Stimulated activated CD8-positive, alpha-beta memory T cell treated with anti-CD3 and anti-CD28 coated beads, Interleukin-2, amount 100 ng/mL, for 1 hour (primary cell): ENCODE measurements at places on chromosomes 12 and 14.

GRCh38 chr12:114319422-114319821, 86.5 kb downstream of the TBX5 start:
- no peak for DNase-seq

DNA sequence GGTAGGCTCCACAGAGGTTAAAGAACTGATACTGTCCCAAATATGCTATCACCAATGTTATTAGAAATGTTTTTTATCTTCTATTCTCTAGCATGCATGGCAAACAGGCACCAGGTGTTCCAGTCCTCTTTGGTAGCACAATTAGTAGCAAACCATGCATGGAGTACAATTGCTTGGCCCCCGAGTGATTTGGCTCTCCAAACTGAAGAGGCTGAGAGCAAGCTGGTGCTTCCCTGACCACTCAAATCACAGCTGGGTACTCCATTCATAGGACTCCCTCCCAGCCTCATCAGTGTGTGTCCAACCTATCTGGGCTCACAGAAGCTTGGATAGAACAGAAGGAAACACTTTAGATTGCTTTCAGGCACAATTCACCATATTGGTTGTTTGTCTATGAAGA, 93.4 kb downstream of the DIO2 start:
- no peak for DNase-seq

DNA sequence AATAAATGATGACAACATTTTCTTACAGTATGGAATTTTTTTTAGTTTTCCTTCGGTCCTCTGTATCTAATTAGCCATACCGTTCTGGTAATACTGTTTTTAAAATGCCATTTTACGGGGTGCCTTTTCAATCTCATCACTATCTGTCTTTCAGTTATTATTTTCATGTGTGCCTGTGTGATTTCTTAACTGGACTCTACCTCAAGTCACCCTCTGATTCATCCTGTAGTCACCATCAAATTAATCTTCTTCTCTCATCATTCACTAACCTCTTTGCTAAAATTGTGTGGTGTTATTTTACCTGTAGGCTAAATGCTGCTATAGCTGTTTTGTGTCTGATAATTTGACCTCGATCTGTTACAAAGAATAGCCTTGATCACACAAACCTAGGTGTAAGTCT, 16.0 kb upstream of the CCT2 start:
- no peak for DNase-seq

DNA sequence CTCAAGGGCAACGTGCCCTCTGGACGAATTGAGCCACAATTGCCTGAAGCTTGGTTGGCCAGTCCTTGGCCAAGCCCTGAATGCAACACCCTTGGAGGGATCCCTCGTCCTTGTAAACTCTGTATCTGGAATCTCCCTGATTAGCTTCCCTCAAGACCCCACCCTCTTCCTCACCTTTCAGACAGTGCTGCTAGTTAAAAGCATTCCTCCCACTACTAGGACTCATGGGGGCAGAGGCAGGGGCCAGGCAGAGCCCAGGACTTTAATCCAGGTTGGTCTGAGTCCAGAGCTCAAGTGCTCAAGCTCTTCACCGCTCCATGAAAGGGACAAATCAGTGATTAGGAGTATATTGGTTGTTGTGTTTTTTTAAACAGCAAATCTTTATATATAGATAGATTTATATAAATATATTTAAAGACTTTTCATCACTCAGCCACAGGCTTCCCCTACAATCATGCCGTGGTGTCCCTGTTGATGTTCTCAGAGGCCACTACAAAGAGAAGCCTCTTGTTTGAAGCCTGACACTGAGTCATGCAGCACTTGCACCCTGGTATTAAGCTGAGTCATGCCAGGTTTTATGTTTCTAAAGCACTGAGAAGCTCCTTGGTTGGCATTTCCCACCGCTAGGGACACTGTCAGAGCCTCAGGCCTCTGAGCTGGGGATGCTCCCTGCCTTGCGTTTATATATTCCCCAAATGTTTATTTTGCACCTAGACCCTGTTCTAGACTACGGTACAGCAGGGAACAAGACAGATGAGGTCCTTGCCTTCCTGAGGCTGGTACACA, 53.8 kb upstream of the GSC start:
- no peak for DNase-seq

DNA sequence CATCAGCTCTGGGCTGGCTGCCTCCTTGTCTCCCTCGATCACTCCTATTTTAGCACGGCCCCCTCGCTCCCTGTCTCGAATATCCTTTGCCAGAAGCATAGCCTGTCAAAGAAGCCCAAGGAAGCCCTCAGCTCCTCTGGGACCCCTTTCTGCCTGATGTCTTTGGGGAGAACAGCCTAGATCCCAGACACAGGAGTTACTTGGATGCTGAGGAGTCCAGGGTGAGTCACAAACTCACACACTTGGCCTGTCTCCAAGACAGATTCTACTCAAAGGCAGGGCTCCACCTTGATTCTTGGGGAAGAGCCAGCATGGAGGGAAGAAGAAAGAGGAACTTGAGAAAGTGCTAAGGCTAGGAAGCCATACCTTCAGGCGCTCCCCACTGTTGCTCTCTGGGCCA, 8.1 kb downstream of the AVIL start:
- no peak for DNase-seq

DNA sequence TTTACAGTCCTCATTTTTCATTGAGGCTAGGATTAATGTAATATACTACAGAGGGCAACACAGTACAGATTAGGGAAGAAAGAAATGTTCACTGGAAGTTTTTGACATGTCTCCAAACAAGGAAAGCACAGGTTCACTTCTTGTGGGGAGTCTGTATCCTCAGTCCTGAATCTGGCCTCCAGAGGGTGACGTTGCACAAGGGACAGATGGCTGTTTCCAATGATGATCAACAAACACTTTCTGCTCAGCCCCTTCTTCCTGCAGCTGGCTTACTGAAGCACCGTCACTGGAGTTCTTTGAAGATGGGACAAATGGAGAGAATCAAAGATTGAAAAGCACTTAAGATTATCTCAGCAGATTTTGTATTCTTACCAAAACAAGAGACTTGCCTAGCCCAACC, 123.3 kb upstream of the OR4E1 start:
- no peak for DNase-seq
